ENCODE measurements at places on chromosomes 7 and 10. TPM values are rescaled to one million over a fixed set of nuclear protein-coding genes. Genes with fewer than 3 reads are reported as not detected.

The ASAH2 gene
- polyA plus RNA-seq, result 0.24 TPM

The SPDYE16 gene
- 0.03 TPM for polyA plus RNA-seq

The NPSR1 gene
- not detected for polyA plus RNA-seq

The NPFFR1 gene
- polyA plus RNA-seq, result not detected

The PLAU gene
- 22.0 TPM for polyA plus RNA-seq

The XRCC2 gene
- 2.4 TPM for polyA plus RNA-seq

The DPCD gene
- 33.0 TPM for polyA plus RNA-seq

The ZSCAN25 gene
- polyA plus RNA-seq, result 8.4 TPM

The CRYGN gene
- polyA plus RNA-seq, result not detected

The TAS2R41 gene
- not detected for polyA plus RNA-seq

The MEIG1 gene
- not detected for polyA plus RNA-seq

The GSAP gene
- 2.3 TPM for polyA plus RNA-seq

The OR2A42 gene
- not detected for polyA plus RNA-seq

The SEC61A2 gene
- polyA plus RNA-seq, result 7.5 TPM

The SLC39A12 gene
- not detected for polyA plus RNA-seq

Measured in endothelial cell of umbilical vein (primary cell).